ENCODE measurements at places on chromosomes 5 and 9. TPM values are rescaled to one million over a fixed set of nuclear protein-coding genes. Genes with fewer than 3 reads are reported as not detected.

DNA sequence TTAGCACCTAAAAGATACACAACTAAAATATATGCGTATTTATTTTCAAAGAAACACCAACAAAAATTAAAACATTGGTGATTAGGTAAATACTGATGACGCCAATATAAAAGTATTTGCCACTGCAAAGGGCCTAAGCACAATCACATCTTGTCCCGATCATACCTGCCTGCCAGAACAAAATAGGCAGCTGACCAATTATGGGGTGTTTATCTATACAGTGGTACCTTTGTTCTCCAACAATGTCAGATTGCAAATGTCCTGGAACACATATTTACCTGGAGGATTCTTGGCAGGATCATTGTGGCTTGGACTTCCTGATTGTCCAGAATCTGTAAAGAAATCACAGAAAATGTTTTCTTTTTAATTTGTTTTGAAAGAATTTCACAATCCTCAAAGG, 134.5 kb downstream of the NFIB start:
- peaks cover 26% of the 10 kb centered on the region for H3K4me1 ChIP-seq
- no peak overlapping the region for H3K27ac ChIP-seq
- no peaks in the 10 kb centered on the region for H3K36me3 ChIP-seq

- no peak for DNase-seq
- H3K36me3 ChIP-seq: no peaks in the 10 kb centered on the region
- H3K4me1 ChIP-seq: no peaks in the 10 kb centered on the region
Observed at GRCh38 chr9:120324996-120325642, 254.8 kb downstream of the CDK5RAP2 start.

DNA sequence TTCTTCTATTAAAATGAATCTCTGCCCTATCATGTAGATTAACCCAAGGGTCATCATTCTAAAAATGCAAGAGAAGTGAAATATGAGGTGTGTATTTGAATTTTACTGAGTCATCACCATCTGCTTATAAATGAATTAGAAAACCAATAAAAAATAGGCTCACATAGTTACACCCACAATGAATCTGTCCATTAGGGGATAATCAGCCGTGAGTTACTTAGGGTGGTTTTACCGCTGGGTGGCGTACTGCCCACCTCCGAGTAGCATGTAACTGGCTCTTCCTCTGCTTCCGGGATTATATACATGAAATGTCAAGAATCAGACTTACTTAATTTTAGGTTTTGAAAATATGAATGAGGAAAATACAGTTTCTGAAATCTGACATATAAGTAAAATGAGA, 332.9 kb upstream of the CCNG1 start:
- DNase-seq: no peak
- H3K4me3 ChIP-seq: no peak overlapping the region
- no peaks in the 10 kb centered on the region for H3K27me3 ChIP-seq
- H3K4me1 ChIP-seq: no peaks in the 10 kb centered on the region
- H3K27ac ChIP-seq: no peak overlapping the region
- no peaks in the 10 kb centered on the region for H3K36me3 ChIP-seq

- DNase-seq: no peak
- H3K4me3 ChIP-seq: no peak overlapping the region
- no peak overlapping the region for H3K27ac ChIP-seq
- no peaks in the 10 kb centered on the region for H3K4me1 ChIP-seq
- H3K27me3 ChIP-seq: no peaks in the 10 kb centered on the region
- no peaks in the 10 kb centered on the region for H3K36me3 ChIP-seq
Observed at GRCh38 chr5:156096259-156096658, 230.7 kb upstream of the SGCD start.

DNA sequence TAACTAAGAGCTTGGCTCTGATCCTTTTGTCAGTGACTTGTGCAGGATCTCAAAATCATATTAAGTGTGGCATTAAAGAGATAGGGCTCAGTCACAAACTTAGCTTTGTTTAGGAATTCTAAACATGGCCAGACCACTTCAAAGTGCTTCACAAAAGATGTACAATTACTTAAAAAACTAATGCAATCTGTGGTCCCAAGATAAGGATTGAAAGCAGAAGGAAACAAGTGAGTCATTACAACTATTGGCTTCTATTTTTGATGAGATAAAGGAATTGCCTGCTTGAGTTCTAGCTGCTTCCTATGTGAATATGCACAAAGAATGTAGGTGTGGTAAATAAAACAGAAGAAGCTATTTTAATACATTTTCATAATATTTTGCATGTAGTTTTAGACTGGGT, 44.9 kb upstream of the SLC12A2 start:
- no peaks in the 10 kb centered on the region for H3K4me1 ChIP-seq
- H3K36me3 ChIP-seq: no peaks in the 10 kb centered on the region
- no peak overlapping the region for H3K27ac ChIP-seq
- H3K4me3 ChIP-seq: no peak overlapping the region

DNA sequence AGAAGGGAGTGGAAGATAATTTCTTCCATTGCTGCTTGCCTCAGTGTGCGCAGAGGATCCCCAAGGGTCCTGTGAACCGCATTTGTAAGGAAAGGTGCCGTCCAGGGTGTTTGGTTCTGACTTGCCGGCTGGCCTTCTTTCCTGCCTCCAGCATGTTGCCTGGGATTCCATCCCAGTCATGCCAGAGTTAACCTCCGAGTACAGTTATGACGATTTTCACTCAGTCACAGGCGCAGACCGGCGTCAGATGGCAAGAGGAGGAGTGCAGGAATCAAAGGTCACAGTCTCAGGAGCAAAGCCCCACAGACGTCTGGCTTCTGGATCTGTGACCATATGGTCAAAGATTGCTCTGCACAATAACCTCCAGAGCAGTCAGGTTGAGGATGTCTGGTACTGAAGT, 5.9 kb upstream of the GADD45G start:
- DNase-seq: no peak
- no peaks in the 10 kb centered on the region for H3K36me3 ChIP-seq
- no peak overlapping the region for H3K4me3 ChIP-seq
- no peaks in the 10 kb centered on the region for H3K27me3 ChIP-seq

- no peak overlapping the region for H3K4me3 ChIP-seq
- H3K4me1 ChIP-seq: no peaks in the 10 kb centered on the region
- no peaks in the 10 kb centered on the region for H3K27me3 ChIP-seq
- no peak overlapping the region for H3K27ac ChIP-seq
- DNase-seq: no peak
Observed at GRCh38 chr9:25889661-25890060, 211.4 kb upstream of the TUSC1 start.

DNA sequence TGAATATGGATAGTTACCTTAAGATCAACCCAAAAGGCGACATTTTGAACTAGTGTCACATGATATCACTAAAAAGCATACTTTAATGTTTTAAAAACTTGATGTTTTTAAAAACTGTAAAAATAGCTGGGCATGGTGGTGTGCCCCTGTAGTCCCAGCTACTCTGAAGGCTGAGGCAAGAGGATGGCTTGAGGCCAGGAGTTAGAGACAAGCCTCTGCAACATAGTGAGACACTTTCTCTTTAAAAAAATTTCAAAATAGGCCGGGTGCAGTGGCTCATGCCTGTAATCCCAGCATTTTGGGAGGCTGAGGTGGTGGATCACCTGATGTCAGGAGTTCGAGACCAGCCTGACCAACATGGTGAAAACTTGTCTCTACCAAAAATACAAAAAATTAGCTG, 129.5 kb downstream of the NPR3 start:
- H3K27ac ChIP-seq: no peak overlapping the region
- no peaks in the 10 kb centered on the region for H3K36me3 ChIP-seq
- no peaks in the 10 kb centered on the region for H3K27me3 ChIP-seq
- H3K4me3 ChIP-seq: no peak overlapping the region
- DNase-seq: no peak

- DNase-seq: no peak
- H3K4me3 ChIP-seq: no peak overlapping the region
- no peak overlapping the region for H3K27ac ChIP-seq
Observed at GRCh38 chr5:38533286-38534155, 22.9 kb downstream of the LIFR start.

DNA sequence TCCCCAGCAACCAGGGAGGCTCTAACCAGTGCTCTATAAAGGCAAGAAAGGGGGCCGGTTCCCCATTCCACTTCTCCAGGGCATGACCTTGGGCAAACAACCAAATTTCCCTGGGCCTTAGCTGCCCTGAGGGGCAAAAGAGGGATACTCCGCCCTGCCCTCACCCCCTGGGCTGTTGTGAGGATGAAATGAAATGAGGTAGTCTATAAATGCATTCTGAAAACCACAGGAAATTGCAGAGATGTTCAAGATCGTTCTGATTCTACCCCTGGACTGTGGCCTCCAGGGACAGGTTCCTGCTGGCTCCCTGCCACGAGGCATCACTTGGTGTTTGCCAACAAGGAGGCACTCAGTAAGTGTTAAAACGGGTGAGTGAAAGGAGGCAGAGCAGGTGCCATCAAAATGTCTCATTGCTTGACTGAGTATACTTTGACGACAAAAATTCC, 5.7 kb downstream of the RAPGEF1 start:
- H3K4me1 ChIP-seq: peaks cover 32% of the 10 kb centered on the region
- H3K4me3 ChIP-seq: peak overlapping the region; percentile 4
- DNase-seq: no peak
- H3K27ac ChIP-seq: peak overlapping the region; percentile 91

GRCh38 chr5:53856506-53856905, 296.1 kb downstream of the NDUFS4 start:
- no peaks in the 10 kb centered on the region for H3K27me3 ChIP-seq
- no peaks in the 10 kb centered on the region for H3K36me3 ChIP-seq
- no peak for DNase-seq
- no peak overlapping the region for H3K27ac ChIP-seq

DNA sequence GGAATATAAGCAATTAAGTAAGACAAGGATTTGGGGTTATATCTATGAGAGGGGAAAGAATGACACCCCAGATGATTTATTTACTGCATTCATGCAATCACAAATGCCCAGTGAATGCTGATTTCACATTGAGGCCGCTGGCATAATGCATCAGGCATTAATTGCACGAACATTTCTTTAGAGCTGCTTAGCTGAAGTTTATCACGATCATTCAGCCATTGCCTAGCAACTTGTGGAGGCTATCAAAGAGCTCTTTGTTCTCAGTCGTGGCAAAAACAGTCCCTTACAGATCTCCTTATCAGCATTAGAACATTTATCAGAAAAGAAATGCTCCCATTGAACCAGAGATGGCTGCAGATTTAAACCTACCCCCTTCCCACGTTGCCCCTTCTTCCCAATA, 88.7 kb upstream of the PRRC1 start:
- H3K36me3 ChIP-seq: no peaks in the 10 kb centered on the region
- H3K27me3 ChIP-seq: no peaks in the 10 kb centered on the region
- no peak overlapping the region for H3K27ac ChIP-seq
- no peak overlapping the region for H3K4me3 ChIP-seq
- DNase-seq: no peak
- no peaks in the 10 kb centered on the region for H3K4me1 ChIP-seq

- H3K36me3 ChIP-seq: peaks cover 6% of the 10 kb centered on the region
- no peak for DNase-seq
- H3K27me3 ChIP-seq: no peaks in the 10 kb centered on the region
- H3K4me1 ChIP-seq: peaks cover 56% of the 10 kb centered on the region
- H3K4me3 ChIP-seq: no peak overlapping the region
Observed at GRCh38 chr5:109399092-109399759, 10.5 kb downstream of the PJA2 start.

DNA sequence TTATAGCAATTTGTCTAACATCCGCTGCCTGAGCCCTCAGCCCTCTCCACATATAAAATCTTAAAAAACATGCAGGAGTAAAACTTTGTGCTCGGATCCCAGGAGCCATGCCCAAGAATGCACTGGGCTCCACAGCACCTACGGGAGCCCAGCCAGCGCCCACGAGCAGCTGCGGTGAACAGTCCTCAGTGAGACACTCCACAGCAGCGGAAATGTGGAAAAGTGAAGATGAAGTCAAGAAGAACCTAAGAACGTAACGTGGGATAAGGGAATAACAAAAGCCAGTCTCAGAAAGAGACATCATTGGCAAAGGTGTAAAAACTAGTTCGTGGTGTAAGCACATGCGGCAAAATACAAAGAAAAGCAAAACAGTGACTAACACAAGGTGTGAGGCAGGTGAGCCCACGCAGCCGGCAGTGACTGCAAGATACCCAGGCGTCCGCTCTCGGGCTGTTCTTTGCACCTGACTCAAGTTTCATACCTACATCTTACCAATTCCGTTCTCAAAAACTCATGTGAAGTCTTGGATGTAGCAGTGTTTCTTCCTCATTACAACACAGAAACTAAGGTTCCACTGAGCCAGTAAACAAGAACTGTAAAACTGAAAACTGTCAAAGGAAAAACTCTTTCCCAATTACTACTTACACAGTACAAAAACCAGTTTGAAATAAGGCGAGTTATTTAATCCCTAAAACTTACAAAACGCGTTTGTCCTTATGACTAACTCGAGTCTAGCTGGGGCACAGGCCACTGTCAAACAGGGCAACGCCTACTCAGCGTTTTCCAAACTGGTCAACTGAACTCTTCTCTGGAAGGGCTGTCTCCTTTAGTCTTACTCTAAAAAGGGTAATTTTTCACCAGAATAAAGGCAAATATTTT, 1.7 kb downstream of the CAMSAP1 start:
- no peaks in the 10 kb centered on the region for H3K27me3 ChIP-seq
- H3K27ac ChIP-seq: peak overlapping the region; percentile 39
- peaks cover 50% of the 10 kb centered on the region for H3K4me1 ChIP-seq
- no peaks in the 10 kb centered on the region for H3K36me3 ChIP-seq
- no peak for DNase-seq

DNA sequence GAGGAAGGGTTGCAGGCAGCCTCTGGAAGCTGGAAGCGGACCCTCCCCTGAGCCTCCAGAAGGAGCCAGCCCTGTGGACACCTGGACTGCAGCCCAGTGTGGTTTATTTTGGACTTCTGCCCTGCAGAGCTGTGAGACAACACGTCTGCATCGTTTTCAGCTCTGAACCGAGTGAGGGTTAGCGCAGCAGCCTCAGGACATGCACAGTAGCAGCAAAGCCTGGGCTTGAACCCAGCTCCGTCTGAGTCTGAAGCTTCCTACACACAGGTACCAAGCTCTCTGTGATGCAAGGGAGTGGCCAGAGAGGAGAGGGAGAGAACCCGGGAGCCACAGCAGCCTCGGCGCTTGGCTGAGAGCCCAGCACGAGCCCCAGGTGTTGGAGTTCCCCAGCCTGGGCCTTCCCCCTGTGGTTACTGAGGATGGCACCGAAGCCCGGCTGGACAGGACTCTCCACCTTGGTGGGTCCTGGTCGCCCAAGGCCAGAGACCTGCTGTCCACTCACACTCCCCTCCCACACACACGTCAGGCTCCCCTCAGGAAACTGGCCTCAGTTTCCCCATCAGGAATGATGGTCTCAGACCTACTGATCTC, 128.2 kb downstream of the OLFM1 start:
- no peaks in the 10 kb centered on the region for H3K36me3 ChIP-seq
- peak; percentile 81 for DNase-seq
- peaks cover 6% of the 10 kb centered on the region for H3K4me1 ChIP-seq
- peaks cover 64% of the 10 kb centered on the region for H3K27me3 ChIP-seq
- H3K4me3 ChIP-seq: no peak overlapping the region

The CDX1 gene
- polyA plus RNA-seq: 0.60 TPM

The ZFP37 gene
- polyA plus RNA-seq: 15.2 TPM

The UNC13B gene
- 92.4 TPM for polyA plus RNA-seq

The PLPP6 gene
- 10.3 TPM for polyA plus RNA-seq

The NDOR1 gene
- polyA plus RNA-seq: 10.0 TPM

The GDA gene
- 0.14 TPM for polyA plus RNA-seq

The BAAT gene
- 0.74 TPM for polyA plus RNA-seq

The COL23A1 gene
- 8.9 TPM for polyA plus RNA-seq

Measured in left lung (tissue), 14 donors.